ENCODE measurements at places on chromosomes 4 and X. TPM values are rescaled to one million over a fixed set of nuclear protein-coding genes. Genes with fewer than 3 reads are reported as not detected.

- DNase-seq: no peak
These were observed 110.3 kb downstream of the AREG start for GRCh38 chr4:74555231-74555630.

DNA sequence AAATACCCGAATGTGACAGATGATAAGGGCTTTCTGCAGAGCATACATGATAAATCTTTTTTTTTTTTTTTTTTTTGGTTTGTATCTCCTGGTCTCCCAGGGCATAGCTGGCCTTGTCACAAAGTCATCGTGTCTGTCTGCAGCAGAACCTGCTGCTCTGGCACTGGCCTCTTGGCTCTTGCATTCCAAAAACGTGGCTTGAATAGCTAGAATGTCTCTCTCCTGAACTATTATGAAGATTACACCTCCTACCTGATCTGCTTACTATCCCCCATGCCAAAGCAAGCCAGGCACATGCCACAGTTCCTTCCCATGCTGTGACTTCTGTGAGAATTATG, 50.4 kb upstream of the SCRG1 start:
- no peak for DNase-seq

The UNC5C gene
- 4.2 TPM for total RNA-seq

- no peak for DNase-seq
These were observed 9.4 kb upstream of the PAK3 start for GRCh38 chrX:111086591-111087006.

DNA sequence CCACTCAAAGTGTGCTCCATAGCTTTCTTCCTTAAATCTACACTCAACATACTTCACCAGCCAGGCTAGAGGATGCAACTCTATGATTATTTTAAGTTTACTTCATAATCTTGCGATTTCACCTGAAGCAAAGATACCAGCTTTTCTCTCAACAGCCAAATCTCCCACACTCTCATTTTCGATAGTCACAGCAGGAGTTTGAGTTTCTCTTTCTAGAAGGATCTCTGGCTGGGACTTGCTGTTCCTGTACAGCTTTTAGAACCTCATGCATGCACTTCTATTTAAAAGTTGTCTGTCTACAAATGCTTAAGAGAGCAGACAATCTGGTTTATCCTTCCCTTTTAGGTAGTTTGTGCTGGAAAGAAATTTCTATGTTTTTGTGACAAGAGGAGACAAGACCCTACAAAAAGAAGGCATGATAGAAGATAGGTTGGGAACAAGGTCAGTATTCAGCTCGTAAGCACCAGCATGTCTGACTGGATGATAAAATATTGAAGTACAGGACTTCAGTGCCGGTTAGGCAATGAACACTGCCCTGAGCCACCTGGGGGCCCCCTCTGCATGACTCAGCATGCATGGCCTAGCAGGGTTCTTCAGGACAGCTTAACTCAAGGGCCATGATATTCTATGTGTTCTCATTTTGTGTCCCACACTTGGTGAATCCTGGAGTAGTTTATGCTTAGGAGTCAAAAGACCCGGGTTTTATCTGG, 65.6 kb downstream of the ATXN3L start:
- DNase-seq: no peak

DNA sequence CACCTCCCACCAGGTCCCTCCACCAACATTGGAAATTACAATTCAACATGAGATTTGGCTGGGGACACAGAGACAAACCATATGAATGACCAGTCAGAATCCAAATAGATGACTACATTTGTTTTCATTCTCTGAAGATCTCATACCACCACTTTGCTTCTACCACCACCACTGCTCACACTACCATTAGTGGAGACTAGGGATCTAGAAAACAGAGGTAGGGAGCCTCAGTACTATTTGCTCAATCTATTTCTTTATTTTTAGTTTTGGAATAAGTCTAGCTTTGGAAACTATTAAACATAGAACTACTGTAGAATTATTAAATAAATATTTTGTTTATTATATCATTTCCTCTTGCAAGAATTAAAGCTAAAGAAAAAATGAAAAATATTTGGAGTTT, 727.9 kb downstream of the CCSER1 start:
- no peak for DNase-seq

The ENOPH1 gene
- total RNA-seq: 19.9 TPM

DNA sequence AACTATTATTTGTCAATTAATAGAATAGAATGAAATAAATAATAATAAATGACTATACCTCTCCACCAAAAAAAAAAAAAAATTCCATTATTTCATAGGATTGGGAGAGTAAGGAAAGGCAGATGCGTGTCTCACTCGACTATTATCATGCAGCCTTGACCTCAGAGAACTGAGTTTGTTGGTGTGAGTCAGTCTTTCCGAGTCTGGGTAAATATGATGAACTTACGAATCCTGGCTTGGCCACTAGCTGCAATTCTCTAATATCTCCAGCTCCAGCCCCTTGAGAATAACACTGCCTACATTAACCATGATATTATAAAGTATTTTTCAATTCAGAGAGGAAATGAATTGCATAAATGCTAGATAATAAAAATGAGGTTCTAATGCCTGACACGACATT, 46.6 kb upstream of the DHX15 start:
- DNase-seq: no peak

The TEX13B gene
- not detected for total RNA-seq

- DNase-seq: no peak
These were observed 21.1 kb downstream of the NMU start for GRCh38 chr4:55615008-55615407.

GRCh38 chr4:924107-925096, 7.7 kb downstream of the GAK start:
- DNase-seq: no peak

- DNase-seq: no peak
These were observed 823.8 kb downstream of the CCSER1 start for GRCh38 chr4:90951037-90951436.

The ZCCHC13 gene
- total RNA-seq: not detected

GRCh38 chrX:18288716-18289115, 65.8 kb downstream of the SCML2 start:
- no peak for DNase-seq

- DNase-seq: no peak
These were observed 1.3 kb downstream of the SMC1A start for GRCh38 chrX:53421125-53421524.

- DNase-seq: no peak
These were observed 45.8 kb downstream of the TSPAN5 start for GRCh38 chr4:98612318-98613250.

GRCh38 chrX:39678914-39679313, 418.8 kb downstream of the BCOR start:
- DNase-seq: no peak
